Endothelial cell (in vitro differentiated cells): ENCODE measurements at places on chromosomes 4 and X.

- H3K36me3 ChIP-seq: peaks cover 10% of the 10 kb centered on the region
- peaks cover 31% of the 10 kb centered on the region for H3K4me1 ChIP-seq
- H3K4me3 ChIP-seq: peak overlapping the region; percentile 93
- H3K27ac ChIP-seq: peak overlapping the region; percentile 94
Observed at GRCh38 chrX:65668377-65669310, 1.2 kb downstream of the MSN start.

GRCh38 chr4:180721356-180721755 lies 1521.8 kb upstream of the TENM3 start:
- H3K4me1 ChIP-seq: peaks cover 3% of the 10 kb centered on the region
- H3K27ac ChIP-seq: no peak overlapping the region
- DNase-seq: no peak
- H3K4me3 ChIP-seq: no peak overlapping the region

GRCh38 chr4:183449193-183449882 lies 4.9 kb downstream of the CDKN2AIP start:
- peaks cover 2% of the 10 kb centered on the region for H3K27me3 ChIP-seq
- no peak overlapping the region for H3K4me3 ChIP-seq
- no peak overlapping the region for H3K27ac ChIP-seq
- peaks cover 26% of the 10 kb centered on the region for H3K36me3 ChIP-seq
- no peak for DNase-seq

GRCh38 chr4:14218641-14219040 lies 591.1 kb upstream of the BOD1L1 start:
- H3K27ac ChIP-seq: no peak overlapping the region
- H3K36me3 ChIP-seq: no peaks in the 10 kb centered on the region
- peaks cover 2% of the 10 kb centered on the region for H3K27me3 ChIP-seq
- DNase-seq: no peak
- H3K4me1 ChIP-seq: no peaks in the 10 kb centered on the region
- H3K4me3 ChIP-seq: no peak overlapping the region

DNA sequence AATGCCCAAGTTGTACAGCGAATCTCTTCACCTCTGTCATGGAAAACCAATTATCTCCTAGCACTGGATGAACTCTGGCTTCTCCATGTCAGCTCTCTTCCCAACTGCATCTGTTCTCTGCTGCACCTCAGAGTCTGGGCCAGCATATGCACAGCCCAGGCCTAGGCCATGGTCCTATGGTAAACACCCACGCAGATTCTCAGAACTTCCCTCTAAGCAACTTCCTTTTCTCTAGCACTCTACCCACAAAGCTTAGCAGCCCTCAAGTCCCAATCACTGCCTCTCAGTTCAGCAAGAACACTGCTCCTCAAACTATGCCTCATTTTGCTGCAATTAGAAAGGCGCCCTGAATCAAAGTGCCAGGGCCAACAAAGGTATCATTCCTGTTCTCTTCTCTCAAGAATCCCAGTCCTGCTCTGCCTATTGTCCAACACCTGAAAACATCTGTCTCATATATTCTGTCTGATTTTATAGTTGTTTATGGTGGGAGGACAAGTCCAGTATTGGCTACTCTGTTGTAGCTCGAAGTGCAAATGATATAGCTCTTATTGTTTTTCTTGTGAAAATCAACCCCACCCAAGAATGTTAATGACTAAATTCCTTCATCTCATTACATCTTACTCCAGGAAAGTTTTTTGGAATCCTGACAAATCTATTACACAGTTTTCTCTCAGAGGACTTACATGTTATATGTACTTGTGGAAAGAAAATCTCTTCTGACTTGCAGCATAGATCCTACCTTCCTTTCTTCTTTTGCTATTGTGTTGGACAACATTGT lies 85.4 kb downstream of the DCHS2 start:
- no peaks in the 10 kb centered on the region for H3K36me3 ChIP-seq
- no peak for DNase-seq
- peaks cover 2% of the 10 kb centered on the region for H3K27me3 ChIP-seq
- H3K27ac ChIP-seq: no peak overlapping the region
